ENCODE measurements at places on chromosomes 6 and 20. TPM values are rescaled to one million over a fixed set of nuclear protein-coding genes. Genes with fewer than 3 reads are reported as not detected.

DNA sequence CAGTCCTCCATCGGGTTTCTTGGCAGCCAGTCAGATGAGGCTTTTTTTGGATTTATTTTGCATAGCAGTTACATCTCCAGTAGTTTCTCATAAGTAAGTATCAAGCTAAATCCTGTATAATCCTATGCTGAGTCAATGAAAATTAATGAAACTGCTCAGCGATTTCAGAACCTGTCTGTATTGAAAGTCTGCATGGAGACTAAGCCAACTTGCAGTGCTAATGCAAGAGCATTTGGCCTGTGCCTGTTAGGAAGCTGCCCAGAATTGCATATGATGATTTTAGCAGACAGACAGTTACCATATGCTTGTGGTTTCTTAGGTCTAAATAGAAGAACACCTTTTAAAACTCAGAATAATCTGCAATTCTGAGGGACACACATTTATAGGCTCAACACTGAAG, 25.2 kb upstream of the LRRN4 start:
- H3K36me3 ChIP-seq, result peaks cover 52% of the 10 kb centered on the region
- DNase-seq, result no peak
- H3K4me3 ChIP-seq, result no peak overlapping the region
- H3K4me1 ChIP-seq, result no peaks in the 10 kb centered on the region

- H3K36me3 ChIP-seq, result peaks cover 20% of the 10 kb centered on the region
- peak overlapping the region; percentile 64 for H3K27ac ChIP-seq
- peak overlapping the region; percentile 66 for H3K4me3 ChIP-seq
- no peaks in the 10 kb centered on the region for H3K27me3 ChIP-seq
- H3K4me1 ChIP-seq, result peaks cover 49% of the 10 kb centered on the region
- DNase-seq, result no peak
Observed at GRCh38 chr20:62405981-62406513, 1.0 kb downstream of the CABLES2 start.

- no peak overlapping the region for H3K4me3 ChIP-seq
- H3K27me3 ChIP-seq, result no peaks in the 10 kb centered on the region
- H3K4me1 ChIP-seq, result peaks cover 18% of the 10 kb centered on the region
- no peak for DNase-seq
- peak overlapping the region; percentile 21 for H3K27ac ChIP-seq
- peaks cover 43% of the 10 kb centered on the region for H3K36me3 ChIP-seq
Observed at GRCh38 chr20:45368221-45368980, 5.4 kb downstream of the SYS1 start.

DNA sequence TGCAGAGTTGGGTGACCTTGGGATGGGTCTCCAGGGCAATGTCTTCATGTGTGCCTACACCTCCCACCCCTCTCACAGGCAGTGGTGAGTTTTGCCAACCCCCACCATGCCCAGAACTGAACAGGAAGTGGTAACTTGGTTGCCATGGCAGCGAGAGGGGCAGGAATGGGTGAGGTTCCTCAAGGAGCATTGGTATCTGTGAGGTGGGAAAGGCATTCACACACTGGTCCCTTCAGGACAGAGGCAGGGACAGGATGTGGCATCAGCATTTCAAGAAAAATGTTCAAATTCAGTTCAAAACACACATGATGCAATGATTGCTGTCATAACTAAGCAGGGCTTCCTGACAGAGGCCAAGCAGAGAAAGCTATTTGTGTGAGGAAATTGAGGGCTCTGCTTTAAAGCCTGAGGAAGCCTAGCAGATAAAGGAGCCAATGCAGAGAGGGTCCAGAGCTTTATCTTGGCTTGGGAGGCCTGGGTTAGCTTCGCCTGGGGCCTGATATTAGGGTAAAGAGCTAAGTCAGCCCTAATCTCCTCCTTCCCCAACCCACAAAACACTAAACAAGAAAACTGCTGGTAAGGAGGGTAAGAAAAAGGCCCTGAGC, 551 bp downstream of the TREML2 start:
- peak overlapping the region; percentile 29 for H3K27ac ChIP-seq
- no peak overlapping the region for H3K4me3 ChIP-seq
- H3K27me3 ChIP-seq, result peaks cover 5% of the 10 kb centered on the region

- no peaks in the 10 kb centered on the region for H3K27me3 ChIP-seq
- H3K4me1 ChIP-seq, result no peaks in the 10 kb centered on the region
- peak overlapping the region; percentile 97 for H3K27ac ChIP-seq
- H3K36me3 ChIP-seq, result no peaks in the 10 kb centered on the region
Observed at GRCh38 chr6:26197933-26198721, 110.9 kb downstream of the HFE start.

GRCh38 chr6:107448776-107449175, 10.6 kb downstream of the PDSS2 start:
- DNase-seq, result no peak
- H3K27ac ChIP-seq, result no peak overlapping the region
- no peaks in the 10 kb centered on the region for H3K4me1 ChIP-seq

DNA sequence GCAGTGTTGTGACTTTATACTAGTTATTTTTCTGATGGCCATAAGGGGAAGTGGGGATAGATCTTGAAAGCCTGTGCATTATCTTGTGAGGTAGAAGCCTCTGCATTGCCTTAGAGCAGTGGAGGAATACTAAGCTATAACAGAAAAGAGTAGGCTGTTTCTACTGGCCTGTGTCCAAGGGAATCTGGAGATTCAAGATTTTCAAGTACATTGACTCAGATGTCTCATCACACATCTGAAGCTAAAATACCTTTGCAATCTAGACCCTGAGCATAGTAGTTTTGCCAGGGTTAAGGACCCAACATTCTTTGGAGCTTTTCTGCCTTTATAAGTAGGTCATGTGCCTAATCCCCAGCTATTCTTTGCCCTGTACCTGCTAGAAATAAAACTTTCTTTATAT, 272.3 kb downstream of the TENT5A start:
- no peak overlapping the region for H3K4me3 ChIP-seq
- H3K36me3 ChIP-seq, result no peaks in the 10 kb centered on the region
- H3K27ac ChIP-seq, result no peak overlapping the region
- no peaks in the 10 kb centered on the region for H3K4me1 ChIP-seq

DNA sequence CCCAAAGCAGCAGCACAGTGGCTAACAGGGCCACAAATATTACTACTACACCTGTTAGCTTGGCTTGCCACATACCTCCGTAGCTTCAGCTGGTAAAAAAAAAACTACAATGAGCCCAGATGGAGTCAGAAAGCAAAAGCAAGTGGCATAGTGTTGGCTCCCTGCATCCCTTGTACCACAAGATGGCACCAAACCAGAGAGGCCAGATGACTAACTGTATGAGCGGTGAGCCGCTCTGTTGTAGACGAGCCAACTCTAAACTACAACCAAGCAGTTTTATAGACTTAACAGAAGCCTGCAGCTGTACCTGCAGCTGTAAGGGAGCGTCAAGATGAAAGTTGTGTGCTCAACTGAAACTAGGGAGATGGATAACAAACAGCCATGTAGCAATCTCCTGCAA, 84.5 kb upstream of the MCHR2 start:
- H3K27me3 ChIP-seq, result no peaks in the 10 kb centered on the region
- H3K36me3 ChIP-seq, result no peaks in the 10 kb centered on the region
- no peak overlapping the region for H3K4me3 ChIP-seq
- no peak for DNase-seq
- no peaks in the 10 kb centered on the region for H3K4me1 ChIP-seq

GRCh38 chr6:51892750-51893149, 194.7 kb downstream of the PKHD1 start:
- H3K4me3 ChIP-seq, result no peak overlapping the region
- DNase-seq, result peak; percentile 3
- no peaks in the 10 kb centered on the region for H3K4me1 ChIP-seq
- H3K27me3 ChIP-seq, result no peaks in the 10 kb centered on the region

DNA sequence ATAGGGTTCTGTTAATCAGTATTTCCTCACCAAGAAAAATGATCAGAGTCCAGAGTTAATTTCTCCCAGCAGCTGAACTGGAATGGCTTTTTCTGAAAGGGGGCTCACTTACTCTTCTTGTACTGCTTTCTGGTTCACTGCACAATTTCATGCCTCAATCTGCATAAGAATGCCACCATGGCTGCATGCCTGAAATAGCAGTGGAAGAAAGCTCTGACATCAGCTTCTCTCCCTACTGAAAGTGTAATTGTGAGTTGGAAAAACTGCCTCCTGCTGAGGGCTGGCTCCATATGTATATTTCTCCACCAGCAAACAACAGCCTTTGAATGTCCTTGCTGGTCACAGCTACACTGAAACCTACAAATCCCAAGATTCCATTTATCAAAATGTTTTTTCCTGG, 1027.2 kb upstream of the GJE1 start:
- H3K4me1 ChIP-seq, result no peaks in the 10 kb centered on the region
- H3K36me3 ChIP-seq, result no peaks in the 10 kb centered on the region
- DNase-seq, result no peak
- H3K27me3 ChIP-seq, result no peaks in the 10 kb centered on the region

- no peaks in the 10 kb centered on the region for H3K4me1 ChIP-seq
- H3K27ac ChIP-seq, result no peak overlapping the region
- DNase-seq, result no peak
- H3K36me3 ChIP-seq, result peaks cover 41% of the 10 kb centered on the region
Observed at GRCh38 chr6:157172231-157172701, 151.1 kb downstream of the TMEM242 start.

DNA sequence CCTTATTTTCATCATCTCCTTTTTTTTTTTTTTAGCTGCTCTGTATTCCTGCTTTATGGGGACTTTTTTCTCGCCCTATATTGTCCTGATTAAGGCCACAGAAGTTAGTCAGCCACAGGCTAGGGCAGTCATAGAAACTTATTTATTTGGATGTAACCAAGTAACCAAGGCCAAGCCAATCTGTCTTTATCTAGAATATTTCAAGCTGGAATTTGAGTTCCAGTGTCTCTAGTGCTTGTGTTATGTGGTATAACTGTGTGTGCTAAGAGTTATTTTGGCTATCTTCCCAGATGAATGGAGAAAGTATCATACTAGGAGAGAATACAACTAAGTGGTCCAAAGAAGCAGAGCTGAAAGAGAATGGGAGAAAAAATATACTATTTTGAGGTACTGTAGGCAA, 751.5 kb downstream of the CBLN4 start:
- no peak overlapping the region for H3K4me3 ChIP-seq
- H3K27me3 ChIP-seq, result no peaks in the 10 kb centered on the region
- no peaks in the 10 kb centered on the region for H3K36me3 ChIP-seq
- peak; percentile 78 for DNase-seq

DNA sequence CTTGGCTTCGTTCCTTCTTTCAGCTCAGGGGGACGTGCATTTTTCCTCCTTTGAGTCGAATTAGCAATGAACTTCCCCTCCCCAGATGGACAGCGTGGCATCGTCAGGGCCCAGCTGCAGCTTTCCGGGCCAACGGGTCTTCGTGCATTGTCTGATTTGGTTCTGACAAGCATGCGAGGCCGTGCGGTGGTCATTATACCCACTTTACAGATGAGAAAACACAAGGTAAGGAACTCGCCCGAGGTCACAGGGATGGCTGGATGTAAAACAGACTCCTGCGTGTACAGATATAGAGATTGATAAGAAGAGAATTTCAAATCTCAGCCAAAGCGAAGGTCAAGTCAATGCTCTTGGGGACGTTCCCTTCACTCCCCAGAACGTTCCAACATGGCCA, 187.6 kb upstream of the SULF2 start:
- no peaks in the 10 kb centered on the region for H3K36me3 ChIP-seq
- no peak overlapping the region for H3K4me3 ChIP-seq
- no peak for DNase-seq
- peak overlapping the region; percentile 41 for H3K27ac ChIP-seq

DNA sequence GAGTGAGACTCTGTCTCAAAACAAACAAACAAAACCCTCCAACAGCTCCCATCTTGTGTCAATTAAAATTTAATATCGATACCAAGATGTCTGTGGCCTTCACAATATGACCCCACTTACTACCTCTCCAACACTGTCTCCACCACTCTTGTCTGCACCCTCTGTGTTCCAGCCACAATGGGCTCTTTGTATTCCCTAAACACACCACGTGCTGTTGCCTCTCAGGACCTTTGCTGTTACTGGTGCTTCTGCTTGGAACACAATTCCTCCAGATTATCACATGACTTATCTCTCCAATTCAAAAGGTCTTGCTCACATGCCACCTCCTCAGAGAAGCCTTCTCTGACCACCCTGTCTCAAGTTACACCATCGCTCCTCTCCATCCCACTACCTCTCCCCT, 6.0 kb upstream of the HCK start:
- H3K27me3 ChIP-seq, result peaks cover 7% of the 10 kb centered on the region
- H3K27ac ChIP-seq, result no peak overlapping the region
- no peak overlapping the region for H3K4me3 ChIP-seq
- H3K36me3 ChIP-seq, result no peaks in the 10 kb centered on the region
- no peak for DNase-seq
- no peaks in the 10 kb centered on the region for H3K4me1 ChIP-seq

GRCh38 chr6:3007571-3007970, 7.9 kb downstream of the NQO2 start:
- H3K27me3 ChIP-seq, result no peaks in the 10 kb centered on the region
- no peak for DNase-seq
- no peak overlapping the region for H3K27ac ChIP-seq
- no peaks in the 10 kb centered on the region for H3K4me1 ChIP-seq
- H3K36me3 ChIP-seq, result peaks cover 31% of the 10 kb centered on the region

DNA sequence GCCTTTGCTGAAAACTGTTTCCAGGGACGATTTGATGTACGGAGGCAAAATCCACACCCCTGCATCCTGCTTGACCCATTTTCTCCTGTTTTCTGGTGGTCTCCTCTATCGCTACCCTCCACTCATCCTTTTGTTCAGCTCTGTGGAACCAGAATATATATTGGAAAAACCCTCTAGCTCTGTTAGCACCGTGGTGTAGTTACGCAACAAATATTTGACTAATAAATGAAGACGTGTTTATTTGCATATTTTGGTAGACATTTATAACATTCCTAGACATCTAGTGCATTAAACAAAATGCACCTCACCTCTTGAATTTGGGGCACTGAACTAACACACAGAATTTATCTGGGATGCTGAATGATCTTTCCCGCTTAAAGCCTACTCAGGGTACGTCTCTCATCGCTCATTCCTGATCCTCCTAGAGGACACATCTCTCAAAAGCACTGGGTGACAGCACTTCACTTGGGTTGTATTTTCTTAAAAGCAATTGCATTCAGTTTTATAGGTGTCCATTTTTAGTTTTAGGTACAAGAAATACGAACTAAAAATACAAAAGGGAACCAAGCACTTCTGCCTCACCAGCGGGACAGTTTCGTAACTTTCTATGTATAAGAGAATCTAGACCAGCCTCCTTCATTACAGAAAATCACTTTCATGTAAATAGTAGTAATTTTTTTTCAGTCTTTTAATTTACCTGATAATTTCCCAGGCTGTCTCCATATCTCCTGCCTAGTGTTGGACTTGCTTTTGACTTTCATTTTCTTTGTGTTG, 59.2 kb downstream of the SNRNP48 start:
- no peaks in the 10 kb centered on the region for H3K4me1 ChIP-seq
- H3K4me3 ChIP-seq, result no peak overlapping the region

Gene SLC26A8
- 0.12 TPM for polyA plus RNA-seq

Gene RAB44
- 0.15 TPM for polyA plus RNA-seq

Gene MCCD1
- polyA plus RNA-seq, result not detected

Gene DAAM2
- 15.1 TPM for polyA plus RNA-seq

Gene OPRL1
- not detected for polyA plus RNA-seq

Gene C6orf132
- 40.5 TPM for polyA plus RNA-seq

Gene ZNF512B
- polyA plus RNA-seq, result 7.6 TPM

Data from stomach (tissue), 19 donors.